ENCODE measurements at places on chromosomes 7 and 10.
A peak's percentile ranks its signal among the peaks of the same experiment; 100 is the strongest.

DNA sequence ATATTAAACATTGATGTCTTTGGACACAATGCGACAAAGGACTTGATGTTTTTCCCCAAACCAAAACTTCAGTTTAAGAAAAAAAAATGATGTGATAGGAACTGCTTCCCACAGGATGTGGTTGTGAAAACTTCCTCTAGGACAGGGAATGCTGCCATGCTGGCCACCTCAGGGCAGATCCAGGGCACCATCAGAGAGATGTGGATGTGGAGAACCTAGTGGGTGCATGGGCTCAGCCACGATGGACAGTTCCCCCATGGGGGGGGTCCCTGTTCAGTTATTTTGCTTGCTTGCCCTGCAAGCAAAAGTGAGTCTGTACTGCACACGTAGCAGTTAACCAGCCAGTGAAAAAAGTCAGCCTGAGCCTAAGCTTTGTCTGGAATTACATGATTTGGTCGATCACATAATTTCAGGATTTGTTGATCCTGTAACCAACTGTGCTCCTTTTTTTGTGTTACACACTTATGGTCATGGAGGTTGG, 36.3 kb downstream of the LAMB4 start:
- no peak for DNase-seq

DNA sequence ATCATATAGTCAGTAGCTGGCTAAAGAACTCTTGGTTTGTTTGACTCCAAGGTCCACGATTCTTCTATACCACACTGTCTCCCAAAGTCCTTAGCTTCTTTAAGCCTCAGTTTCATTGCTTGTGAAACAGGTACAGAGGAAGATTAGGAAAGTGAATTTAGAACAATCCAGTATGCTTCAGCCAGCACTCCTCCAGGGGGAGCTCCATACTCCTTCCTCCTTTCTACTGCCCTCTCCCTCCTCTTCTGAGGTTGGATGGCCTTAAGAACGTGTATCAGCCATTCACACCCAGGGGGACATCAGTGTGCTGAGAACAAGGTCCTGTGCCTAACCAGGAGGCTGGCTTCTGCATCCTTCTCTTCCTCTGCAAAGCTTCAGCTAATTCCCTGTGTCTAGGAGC, 54.8 kb upstream of the CALD1 start:
- DNase-seq: peak; percentile 42

DNA sequence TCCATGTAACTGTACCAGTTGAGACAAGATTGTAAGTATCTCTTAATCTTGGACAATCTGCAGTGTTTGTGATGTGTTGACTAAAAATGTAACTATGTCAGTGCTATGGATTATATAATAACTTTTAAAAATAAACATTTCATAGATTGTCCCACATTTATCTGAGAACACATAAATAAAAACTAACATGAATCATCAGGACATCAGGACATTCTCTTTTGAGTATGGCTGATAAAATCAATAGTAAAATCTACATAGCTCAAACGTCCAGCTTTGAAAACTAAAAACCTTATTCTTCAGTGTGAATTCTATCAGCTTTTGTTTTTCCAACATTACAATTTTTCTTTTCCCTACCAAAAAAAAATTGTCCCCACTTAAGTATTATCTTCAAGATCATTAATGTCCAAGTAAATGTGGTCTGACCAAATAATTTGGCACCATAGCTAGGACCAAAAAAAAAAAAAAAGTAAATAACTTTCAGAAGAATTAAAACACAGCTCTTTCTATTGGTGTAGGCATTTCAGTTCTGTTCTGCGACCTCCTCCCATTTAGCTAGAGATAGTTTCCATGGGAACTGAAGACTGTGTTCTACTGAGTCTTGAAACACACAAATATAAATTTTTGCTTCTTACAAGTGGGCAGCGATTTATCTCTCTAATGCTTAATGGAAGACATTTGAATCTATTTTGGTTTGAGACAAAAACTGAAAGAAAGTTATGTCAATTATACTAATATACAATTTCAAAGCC, 123.0 kb upstream of the SGCE start:
- DNase-seq: no peak

GRCh38 chr10:86367152-86367951, 757 bp upstream of the GRID1 start:
- DNase-seq: no peak

DNA sequence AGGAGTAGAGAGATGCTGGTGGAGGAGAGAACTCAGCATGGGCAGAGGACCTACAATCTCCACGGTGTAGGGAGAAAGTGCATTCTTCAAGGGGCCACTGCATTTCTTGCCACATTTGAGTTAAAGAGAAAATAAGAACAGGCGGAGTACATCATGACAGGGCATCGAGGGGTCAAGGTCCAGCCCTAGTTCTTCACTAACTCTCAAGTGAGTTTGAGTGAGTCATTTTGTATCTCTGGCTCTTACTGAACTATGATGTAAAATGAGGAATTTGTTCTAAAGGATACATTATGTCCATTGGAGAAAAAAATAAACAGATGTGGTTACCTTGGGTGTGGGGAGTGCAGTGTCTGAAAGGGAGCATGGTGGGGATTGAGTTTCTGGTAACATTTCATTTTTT, 182.9 kb downstream of the XPNPEP1 start:
- DNase-seq: no peak
